Activated CD4-positive, alpha-beta T cell treated with anti-CD3 and anti-CD28 coated beads for 24 hours (primary cell): ENCODE measurements at places on chromosomes 12 and 14.

GRCh38 chr12:51434305-51434704, 9.7 kb downstream of the SLC4A8 start:
- DNase-seq = no peak

DNA sequence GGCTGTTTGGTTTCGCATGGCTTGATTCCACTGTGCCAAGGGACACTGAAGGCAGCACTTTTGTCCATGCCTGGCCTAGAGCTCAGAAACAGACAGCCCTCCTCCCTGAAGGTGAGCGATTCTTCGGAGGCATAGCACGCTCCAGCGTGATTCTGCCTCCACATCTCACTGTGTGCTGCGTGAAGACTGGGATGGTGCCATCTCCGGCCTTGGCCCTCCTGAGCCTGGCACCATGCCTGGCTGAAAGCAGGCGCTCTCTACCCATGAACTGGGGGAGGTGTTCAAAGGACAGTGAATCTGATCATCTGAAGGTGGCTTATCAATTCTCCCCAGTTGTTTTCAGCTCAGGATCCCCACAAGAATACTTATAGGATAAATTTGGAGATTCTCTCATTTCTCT, 187.4 kb downstream of the TTC7B start:
- DNase-seq = no peak

- no peak for DNase-seq
Observed at GRCh38 chr12:92107621-92108131, 38.0 kb downstream of the BTG1 start.

GRCh38 chr12:27973487-27973890, 956 bp upstream of the PTHLH start:
- DNase-seq = no peak

GRCh38 chr12:1851151-1851701, 30.9 kb downstream of the LRTM2 start:
- DNase-seq = no peak

- DNase-seq = no peak
Observed at GRCh38 chr14:23638414-23639047, 2.4 kb downstream of the DHRS2 start.

DNA sequence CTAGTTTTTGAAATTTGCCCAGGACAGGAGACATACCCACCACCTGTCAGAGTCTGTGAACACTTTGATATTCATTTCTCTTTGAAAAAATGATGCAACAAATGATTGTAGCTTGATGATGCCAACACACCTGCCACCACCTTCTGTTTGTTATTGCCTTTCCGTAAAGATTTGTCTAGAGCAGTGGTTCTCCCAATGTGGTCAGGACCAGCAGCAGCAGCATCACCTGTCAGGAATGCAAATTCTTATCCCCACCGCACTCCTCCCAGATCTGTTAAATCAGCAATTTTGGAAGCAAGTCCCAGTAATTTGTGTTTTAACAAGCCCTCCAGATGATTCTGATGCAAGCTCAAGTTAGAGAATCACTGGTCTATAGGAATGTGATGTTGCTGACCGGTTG, 9.9 kb downstream of the CCDC175 start:
- DNase-seq = no peak

- DNase-seq = no peak
Observed at GRCh38 chr14:30610787-30611343, 11.3 kb upstream of the SCFD1 start.

GRCh38 chr14:23028799-23029198, 5.9 kb downstream of the PSMB5 start:
- DNase-seq = no peak

- peak; percentile 43 for DNase-seq
Observed at GRCh38 chr12:125330645-125331341, 265.6 kb downstream of the AACS start.
